ENCODE measurements at places on chromosomes 13 and 19.

DNA sequence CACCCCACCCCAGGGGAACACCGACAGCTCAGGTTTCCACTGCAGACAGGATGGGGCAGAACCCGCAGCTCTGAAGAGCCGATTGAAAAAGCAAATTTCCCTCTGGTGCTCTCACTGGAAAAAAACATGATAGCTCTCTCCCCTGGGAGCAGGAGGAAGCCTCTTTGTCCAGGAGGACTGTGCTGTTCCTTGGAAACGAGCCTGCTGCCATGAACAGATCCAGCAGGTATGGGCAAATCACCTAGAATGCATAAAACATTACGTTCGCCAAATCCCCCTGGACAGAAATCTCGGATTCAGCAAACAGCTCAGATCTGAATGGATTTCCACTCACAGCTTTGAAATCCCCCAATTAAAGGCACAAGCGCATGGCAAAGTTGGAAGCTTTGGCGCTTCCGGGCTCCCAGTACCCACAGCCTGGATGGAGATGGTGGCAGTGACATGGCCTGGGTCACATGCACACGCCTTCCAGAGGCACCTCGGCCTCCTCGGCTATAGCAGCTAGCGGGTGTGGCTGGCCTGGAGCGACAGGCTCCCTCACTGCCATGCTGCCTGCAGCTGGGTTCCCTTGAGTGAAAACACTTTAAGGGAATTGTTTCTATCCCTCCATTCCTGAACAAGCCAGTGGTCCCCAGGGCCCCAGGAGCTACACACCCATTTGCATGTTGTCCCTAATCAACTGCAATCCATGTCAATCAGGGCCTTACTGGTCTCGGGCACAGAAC, 59.1 kb downstream of the CEBPG start:
- DNase-seq, result no peak

DNA sequence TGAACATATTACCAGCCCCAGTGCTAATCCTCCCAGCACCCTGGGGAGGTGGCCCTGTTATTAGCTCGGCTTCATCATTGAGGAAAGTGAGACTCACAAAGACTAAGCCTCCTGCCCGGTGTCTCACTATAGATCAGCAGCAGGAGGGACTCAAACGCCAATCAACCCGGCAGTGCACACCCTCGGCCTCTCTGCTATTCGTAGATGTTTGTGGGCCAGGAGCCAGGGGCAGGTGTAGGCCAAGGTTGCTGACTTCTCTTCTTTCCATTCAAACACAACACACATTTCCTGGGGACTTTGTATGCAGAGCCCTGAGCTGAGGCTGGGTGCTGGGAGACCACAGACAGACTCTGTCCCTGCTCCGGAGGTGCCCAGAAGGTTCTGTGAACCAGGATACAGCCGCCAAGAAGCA, 9.4 kb upstream of the SBK3 start:
- no peak for DNase-seq

DNA sequence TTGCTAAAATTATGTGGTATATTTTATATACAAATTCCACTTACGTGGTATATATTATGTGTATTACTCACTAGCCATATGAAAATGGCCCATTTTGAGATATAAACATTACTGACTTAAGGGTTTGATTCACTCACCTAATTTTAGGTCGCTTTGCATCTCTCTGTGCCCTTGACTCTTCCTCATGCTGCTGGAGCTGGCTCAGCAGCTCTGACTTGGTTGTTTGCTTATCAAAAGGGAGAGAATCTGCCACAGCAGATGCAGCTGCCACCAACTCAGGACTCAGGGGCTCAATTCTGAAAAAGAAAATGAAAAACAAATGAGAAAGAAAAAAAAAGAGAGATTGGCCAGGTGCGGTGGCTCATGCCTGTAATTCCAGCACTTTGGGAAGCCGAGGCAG, 12.2 kb downstream of the MRPS31 start:
- no peak for DNase-seq

GRCh38 chr13:35470671-35471661, 5.5 kb downstream of the MAB21L1 start:
- DNase-seq, result no peak

DNA sequence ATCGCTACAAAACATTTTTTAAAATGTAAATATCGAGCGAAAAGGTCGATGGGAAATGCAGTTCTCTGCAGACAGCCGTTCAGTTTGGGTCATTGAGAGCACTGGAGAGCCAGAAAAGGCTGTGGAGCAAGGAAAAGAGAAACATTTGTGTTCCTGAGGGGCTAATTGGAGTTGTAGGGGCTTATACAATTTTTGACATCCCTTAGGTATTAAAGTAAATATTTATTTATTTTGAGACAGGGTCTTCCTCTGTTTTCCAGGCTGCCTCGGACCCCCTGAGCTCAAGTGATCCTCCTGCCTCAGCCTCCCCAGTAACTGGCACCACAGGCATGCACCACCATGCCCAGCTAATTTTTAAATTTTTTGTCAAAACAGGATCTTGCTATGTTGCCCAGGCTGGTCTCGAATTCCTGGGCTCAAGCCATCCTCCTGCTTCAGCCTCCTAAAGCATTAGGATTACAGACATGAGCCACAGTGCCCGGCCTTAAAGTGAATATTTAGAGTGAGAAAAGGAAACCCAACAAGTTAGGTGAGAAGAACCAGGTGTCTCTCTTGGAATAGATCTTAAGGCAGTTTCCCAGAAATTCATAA, 825 bp upstream of the YIF1B start:
- DNase-seq, result no peak

- DNase-seq, result peak; percentile 29
These were observed 7.8 kb upstream of the SELENOV start for GRCh38 chr19:39506944-39507714.
